ENCODE measurements at places on chromosomes 6 and 20.

DNA sequence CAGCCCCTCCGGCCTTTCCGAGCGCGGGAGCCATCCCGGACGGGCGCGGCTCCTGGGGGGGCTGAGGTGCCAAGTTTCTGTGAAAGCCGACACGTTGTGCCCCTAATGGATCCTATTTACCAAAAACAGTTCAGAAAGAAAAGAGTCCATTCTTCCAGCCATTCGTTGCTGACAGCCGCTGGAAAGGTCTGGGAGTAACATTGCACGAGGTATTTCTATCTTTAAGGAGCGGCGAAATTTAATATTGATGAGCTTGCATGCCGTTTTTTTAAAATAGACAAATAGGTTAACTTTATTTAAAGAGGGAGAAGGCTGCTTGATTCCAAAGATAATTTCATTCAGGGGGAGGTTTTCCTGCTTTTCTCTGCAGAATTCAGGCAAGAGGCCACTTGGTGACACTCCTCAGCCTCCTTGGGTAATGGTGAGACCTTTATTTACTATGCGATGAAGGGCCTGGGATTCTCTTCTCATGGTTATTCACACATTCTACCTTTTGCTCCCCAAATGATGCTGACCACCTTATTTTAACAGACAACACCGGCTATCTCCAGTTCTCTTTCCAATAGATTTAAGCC lies 988 bp downstream of the TIAM2 start:
- DNase-seq: no peak

DNA sequence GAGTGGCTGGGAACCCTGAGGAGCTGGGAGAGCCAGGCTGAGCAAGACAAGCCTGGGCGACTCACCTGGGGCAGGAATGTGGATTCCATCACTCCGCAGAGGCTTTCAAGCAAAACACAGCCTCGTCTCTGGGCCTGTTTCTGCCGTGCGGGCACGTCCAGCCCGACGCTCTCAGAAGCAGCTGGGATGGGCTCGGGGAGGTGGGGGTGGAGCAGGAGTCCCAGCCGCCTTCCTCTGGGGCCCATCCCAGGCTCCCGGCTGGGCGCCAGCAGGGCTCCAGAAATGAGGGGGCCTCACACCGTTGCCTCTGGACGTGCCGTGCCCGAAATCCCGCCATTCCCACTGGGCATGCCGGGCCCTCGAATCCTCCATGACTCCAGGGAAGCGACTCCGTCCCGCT lies 8.7 kb upstream of the RPS21 start:
- DNase-seq: no peak

- no peak for DNase-seq
These were observed 110.3 kb downstream of the RWDD2A start for GRCh38 chr6:83303426-83303825.

- no peak for DNase-seq
These were observed 1712.2 kb downstream of the GRIK2 start for GRCh38 chr6:103105686-103106085.

GRCh38 chr6:168240160-168240559 lies 79.4 kb downstream of the DACT2 start:
- no peak for DNase-seq

GRCh38 chr20:58106143-58106750 lies 122.2 kb downstream of the ANKRD60 start:
- no peak for DNase-seq

- no peak for DNase-seq
These were observed 359.9 kb upstream of the EPHA7 start for GRCh38 chr6:93779086-93779841.

DNA sequence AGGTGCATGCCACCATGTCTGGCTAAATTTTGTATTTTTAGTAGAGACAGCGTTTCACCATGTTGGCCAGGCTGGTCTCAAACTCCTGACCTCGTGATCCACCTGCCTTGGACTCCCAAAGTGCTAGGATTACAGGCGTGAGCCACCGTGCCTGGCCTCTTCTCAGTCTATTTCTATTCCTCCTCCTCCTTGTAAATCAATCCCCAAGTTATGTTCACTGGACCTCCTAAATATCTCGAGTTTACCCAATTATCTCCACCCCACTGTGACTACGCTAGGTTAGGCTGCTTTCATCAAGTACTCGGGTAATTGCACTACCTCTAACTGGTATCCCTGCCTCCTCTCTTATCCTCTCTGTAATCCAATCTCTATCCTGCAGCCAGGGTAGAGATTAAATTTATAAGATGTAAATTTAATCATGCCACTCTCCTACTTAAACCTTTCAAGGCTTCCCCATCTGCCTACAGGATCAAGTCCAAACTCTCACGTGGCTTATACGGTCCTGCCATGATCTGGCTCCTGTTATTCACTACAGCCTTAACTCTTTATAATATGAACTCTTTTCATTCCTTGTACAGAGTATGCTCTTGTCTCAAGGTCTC lies 837 bp upstream of the MAD2L1BP start:
- DNase-seq: no peak
